ENCODE measurements at places on chromosomes 4 and X.

DNA sequence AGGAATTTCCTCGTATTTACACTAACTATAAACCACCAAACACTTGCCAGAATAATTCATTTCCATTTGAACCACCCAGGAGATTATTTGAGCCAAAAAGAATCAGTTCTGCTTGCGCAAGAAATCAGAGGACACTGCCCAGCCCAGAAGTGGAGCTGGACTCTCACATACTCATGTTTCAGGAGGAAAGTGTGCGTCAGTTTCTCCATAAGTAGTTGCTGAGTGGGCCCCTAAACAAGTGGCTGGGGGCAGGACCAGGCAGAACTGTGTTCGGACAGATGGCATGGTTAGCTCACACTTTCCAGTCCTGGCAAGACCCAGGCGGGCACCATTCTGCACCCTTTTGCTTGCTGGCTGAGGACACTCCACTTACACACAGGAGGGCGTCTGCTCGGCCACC, 38.8 kb downstream of the BTC start:
- DNase-seq: no peak

DNA sequence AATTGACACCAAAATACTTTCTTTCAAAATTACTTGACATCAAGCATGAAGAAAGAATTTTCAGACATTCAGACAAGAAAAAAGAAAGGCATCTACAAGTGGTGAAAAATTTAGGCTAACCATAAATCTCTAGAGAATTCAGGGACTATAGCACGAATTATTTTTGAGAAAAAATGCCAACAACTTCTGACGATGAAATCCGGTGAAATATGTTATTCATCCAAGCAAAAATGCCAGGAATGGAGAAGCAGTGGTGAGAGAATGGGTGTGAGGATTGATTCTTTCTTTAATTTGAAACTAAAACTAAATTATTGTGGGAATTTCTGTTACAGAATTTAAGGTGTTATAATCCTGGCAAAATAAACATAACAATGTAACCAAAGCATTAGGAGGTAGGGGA, 69.4 kb upstream of the SORBS2 start:
- DNase-seq: no peak

DNA sequence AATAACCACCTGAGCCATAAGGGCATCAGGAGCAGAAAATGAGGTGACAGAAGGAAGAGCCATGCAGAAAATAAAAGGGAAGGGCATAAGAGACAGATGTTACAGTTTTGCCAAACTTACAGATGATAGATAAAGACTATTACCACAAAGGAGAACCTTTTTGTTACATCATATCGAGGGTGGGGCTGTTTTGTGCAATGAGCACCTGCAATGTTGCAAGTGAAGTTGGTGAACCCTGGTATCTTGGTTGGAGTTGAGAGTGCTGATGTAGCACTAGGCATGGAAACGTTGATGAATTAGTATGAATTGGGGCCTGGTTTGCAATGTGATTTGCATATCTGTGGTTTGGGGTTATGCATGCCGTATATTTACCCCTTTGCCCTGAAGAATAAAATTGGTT, 119.8 kb upstream of the TEX13D start:
- no peak for DNase-seq

DNA sequence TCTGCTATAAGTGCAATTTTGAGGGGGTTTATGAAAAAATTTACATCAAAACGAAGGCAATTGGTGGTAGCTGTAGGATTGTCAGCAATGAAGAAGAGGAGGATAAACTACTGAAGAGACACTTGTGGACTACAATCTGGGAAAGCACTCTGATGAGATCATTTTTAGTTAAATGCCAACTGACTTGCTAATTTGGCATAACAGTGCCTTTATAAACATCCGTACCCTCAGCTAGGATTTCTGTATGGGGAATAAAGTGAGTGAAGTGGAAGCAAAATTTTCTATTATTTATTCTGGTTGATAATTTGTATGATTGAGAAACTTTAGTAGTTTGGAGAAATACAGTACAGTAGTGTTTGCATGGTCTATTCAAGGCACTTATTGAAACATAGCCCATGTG, 11.2 kb upstream of the GNRHR start:
- DNase-seq: no peak

DNA sequence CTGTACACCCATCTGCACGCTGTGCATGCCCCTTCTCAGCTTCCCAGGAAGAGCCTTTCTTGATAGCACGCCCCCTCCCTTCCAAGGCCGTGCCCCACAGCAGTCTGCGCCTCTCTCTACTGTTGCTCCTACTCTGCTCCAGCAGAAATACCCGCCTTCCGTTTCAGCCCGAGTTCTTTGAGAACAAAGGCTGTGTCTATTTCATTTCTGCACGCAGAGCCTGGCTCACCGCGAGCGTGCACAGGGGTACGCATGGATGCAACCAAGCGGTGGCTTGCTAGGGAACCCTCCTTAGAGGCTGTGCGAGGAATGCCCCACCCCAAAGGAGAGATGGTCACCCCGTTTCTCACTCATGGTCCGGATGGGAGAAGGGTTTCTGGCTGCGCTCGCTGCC, 485 bp downstream of the AADAT start:
- DNase-seq: peak; percentile 49

GRCh38 chrX:119833905-119834304, 18.9 kb downstream of the UPF3B start:
- DNase-seq: no peak

GRCh38 chrX:134891652-134892051, 99.1 kb upstream of the SMIM10 start:
- DNase-seq: no peak

DNA sequence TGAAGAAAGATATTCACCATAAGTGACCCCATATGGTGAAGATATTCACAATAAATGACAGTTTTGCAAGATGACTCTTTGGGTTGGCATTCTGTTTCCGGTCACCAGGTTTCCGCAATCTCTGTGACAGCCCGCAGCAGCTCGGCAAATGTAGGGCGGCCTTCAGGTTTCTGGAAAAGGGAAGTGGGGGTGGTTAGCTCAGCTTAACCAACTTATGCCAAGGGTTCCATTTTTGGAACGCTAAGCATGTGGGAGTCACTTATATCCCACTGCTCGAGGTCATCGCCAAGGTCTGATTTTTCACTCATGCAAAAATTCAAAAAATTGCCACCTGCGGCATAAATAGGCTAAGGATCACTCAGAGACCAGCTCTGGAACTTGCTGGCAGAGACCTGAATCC, 51.0 kb downstream of the NIPAL1 start:
- DNase-seq: no peak

- no peak for DNase-seq
Measured at GRCh38 chr4:74653331-74654229, 140.7 kb downstream of the BTC start.

GRCh38 chrX:32397562-32398216, 813.7 kb downstream of the DMD start:
- no peak for DNase-seq

GRCh38 chr4:174538123-174538875, 16.0 kb upstream of the HPGD start:
- no peak for DNase-seq

- DNase-seq: no peak
Measured at GRCh38 chr4:6891436-6892170, 18.0 kb upstream of the TBC1D14 start.

GRCh38 chr4:38591617-38592337, 72.2 kb upstream of the KLF3 start:
- no peak for DNase-seq

DNA sequence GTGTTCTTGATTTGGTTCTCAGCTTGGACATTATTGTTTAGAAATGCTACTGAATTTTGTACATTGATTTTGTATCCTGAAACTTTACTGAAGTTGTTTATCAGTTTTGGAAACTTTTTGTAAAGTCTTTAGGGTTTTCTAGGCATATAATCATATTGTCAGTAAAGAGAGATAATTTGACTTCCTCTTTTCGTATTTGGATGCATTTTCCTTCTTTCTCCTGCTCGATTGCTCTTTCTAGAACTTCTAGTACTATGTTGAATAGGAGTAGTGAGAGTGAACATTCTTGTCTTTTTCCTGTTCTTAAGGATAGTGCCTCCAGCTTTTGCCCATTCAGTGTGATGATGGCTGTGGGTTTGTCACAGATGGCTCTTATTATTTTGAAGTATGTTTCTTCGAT, 24.1 kb downstream of the TMPRSS11A start:
- DNase-seq: no peak

DNA sequence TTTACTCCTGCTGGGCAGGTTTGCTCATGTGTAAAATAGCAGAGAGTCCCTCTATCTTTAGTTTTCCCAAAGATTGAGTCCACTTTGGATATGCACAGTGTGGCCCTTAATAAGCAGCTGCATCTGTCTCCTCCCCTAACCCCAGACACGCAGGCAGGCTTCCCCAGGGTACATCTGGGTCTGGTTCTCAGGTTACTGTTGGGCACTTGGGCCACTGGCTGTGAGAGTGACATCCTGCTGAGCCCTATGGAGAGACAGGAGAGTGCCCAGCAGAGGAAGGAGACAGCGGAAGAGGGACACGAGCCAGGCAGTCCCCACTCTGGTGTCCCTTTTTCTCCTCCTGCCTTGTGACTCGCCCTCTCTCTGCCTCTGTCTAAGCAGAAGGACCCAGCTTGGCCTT, 16.0 kb downstream of the XK start:
- no peak for DNase-seq

- DNase-seq: peak; percentile 35
Measured at GRCh38 chrX:50812995-50813842, 775 bp downstream of the SHROOM4 start.

DNA sequence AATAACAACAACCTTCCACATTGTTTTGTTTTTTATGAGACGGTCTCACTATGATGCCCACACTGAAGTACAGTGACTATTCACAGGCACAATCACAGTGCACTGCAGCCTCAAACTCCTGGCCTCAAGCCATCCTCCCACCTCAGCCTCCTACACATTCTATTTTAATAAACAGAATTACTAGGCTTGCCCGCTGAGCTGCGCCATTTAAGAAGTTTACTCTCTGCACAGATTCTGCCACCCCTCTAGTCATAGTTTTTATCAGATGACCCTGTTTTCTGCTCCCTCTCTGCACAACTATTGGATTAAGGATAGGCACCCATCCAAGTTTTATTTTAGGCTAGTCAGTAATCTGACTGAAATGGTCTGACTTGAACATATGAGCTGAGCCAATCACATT, 11.3 kb upstream of the COX18 start:
- DNase-seq: no peak

Measured in Caco-2 (cell line).